ENCODE measurements at places on chromosomes 7 and 10.
A peak's percentile ranks its signal among the peaks of the same experiment; 100 is the strongest.

- DNase-seq, result no peak
These were observed 21.1 kb upstream of the VDAC2 start for GRCh38 chr10:75189266-75190096.

- no peak for DNase-seq
These were observed 11.1 kb upstream of the CAMK2B start for GRCh38 chr7:44336491-44336890.

- no peak for DNase-seq
These were observed 5.7 kb upstream of the PIP start for GRCh38 chr7:143126146-143126545.

GRCh38 chr7:45876519-45876918, 3.6 kb upstream of the CCDC201 start:
- DNase-seq, result no peak

DNA sequence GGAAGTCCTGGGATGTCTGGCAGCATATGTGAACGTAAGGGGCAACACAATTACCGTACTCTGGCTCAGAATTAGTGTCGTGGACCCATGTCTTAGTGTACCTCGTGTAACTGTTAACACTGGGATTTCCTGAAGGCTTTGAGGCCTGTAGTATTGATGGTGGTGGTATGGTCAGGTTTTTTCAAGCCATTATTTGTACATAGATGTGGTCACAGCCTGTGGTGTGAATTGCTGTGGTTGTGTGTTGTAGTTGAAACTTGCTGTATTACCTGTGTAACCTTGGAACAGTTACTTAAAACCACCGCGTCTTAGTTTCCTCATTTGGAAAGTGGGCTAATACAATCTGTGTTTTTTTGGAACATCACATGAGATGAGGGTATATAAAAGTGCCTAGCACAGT, 5.3 kb downstream of the EXOC4 start:
- DNase-seq, result no peak

DNA sequence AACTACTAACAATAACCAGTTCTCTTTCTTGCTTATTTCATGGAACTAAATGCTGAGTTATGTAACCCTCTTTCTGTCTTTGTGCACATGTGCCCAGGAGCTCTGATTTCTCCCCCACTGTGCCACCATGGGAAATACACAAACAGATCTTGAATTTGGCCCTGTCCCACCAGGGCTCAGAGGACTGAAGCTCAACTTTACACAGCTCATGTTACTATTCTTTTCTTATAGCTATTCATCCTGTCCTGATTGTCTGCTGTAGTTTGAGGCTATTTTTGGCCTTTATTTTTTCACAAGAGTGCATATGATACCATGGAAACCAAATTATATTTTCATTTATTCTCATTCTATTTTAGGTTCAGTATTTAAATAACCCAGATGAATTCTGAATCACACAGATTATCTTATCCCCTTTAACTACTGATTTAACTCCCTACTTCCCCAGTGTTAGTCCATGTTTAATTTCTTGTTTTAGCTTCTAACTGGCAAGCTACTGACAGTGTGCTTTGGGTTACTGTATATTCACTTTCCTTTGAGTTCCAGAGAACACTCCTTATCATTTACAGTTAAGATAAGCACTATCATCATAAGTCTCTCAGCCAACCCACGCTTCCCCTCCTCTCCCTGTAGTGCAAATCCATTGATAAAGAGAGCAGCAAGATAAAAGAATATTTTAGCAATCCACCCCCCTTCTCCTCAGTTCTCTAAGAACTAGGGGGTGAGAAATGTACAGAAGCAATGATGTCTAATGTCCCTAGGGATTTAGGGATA, 71.8 kb upstream of the GSDME start:
- DNase-seq, result no peak

DNA sequence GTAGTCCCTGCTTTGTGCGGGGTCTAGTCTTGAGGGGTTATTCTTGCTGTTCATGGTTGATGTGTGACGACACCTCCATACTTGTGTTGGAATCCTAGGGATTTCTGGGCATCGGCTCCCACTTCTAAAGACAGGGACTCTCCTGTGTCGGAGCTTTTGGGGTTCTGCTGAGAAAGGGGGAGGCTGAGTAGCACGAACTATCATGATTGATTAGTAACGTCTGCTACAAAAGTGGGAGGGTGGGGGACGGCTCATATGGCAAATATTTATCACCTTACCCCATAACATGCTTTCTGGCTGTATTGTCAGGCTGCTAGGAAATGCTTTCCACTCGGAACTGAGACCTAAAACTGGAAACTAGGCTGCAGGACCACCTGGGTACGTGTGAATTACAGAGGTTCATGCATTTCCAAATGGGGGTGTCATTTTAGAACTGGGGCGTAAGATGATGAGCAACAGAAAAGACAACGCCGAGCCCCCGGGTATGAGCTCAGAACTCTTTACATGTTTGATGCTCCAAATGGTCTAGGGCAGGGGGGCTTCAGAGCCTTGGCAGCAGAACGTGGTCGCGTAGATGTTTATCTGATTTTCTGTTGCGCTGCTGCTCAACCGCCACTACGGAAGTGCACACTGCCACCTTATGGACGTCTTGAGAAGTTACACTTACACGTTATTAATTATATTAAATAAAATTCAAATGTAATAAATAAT, 15.1 kb upstream of the NME8 start:
- peak; percentile 31 for DNase-seq

All from NCI-H748 treated with DMSO at 0.1 percent for 48 hours (cell line).